ENCODE measurements at places on chromosomes 13 and 19.

GRCh38 chr13:112855859-112856258 is 113.2 kb upstream of the MCF2L start:
- no peak for DNase-seq

DNA sequence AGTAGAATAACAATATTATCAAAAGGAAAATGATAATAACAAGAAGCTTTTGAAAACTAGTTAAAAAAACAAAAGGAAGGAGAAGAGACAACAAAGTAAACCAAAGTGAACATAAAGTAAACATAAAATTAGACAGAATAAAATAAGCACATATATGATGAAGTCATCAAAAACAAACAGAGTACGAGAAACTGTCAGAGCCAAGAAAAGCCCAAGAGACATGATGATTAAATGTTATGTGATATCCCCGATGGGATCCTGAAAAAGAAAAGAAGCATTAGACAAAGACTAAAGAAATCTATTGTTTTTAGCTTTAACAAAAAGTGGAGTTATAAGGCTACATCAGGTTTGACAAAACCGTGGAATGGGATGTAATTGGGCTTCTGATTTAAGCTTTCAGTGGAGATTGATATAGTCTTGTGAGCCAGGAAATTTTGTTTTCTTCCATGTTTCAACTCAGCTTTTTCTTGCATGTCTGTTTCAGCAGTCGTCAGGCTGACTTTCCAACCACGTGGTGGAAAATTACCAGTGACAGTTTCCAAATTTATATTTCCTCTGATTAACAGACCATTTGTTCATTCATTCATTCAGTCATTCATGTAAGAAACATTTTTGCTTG is 64.9 kb downstream of the KL start:
- DNase-seq = no peak

- no peak for DNase-seq
These were observed 154.3 kb downstream of the LMO7 start for GRCh38 chr13:75790198-75790970.

DNA sequence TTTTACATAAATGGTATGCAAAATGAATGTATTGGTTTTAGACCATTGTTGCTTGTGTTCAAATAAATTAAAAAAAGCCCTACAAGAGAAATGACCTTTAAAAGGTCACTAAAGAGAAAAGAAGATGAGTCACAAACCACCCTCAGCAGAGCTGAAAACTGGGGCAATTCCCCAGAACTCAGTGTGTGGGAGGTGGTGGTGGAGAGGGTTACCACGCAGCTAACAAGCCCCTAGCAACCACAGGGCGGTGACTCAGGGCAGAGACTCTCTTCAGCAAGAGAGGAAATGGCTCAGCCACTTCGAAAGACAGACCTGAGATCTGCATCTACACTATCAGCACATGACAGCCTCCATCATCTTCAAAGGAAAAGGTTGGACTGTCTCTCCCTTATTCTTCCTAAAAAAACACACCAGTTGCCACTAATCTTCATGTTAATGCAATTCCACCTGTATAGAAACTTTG is 29.4 kb upstream of the NDFIP2 start:
- peak; percentile 60 for DNase-seq
